ENCODE measurements at places on chromosomes 5 and 9. TPM values are rescaled to one million over a fixed set of nuclear protein-coding genes. Genes with fewer than 3 reads are reported as not detected.
A peak's percentile ranks its signal among the peaks of the same experiment; 100 is the strongest.

- no peak for DNase-seq
Measured at GRCh38 chr9:80504601-80505230, 933.0 kb downstream of the TLE4 start.

Gene CD72
- 1.1 TPM for total RNA-seq

DNA sequence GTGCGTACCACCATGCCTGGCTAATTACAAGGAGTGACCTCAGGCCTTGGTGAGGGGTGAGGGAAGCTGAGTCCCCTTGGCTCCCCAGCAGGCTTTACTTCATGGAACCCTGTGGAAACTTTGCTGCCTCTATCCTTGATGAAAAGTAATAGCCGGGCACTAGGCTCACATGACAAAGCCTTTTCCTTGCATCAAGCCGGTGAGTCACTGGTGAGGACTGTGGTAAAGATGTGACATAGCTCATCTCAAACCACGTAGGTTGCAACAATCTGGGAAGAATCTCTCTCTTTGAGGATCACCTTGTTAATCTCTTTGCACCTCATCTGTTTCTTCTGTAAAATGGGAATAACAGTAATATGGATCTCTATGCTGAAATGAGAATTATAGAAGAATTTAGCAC, 116.3 kb upstream of the SLC25A48 start:
- DNase-seq = no peak

Gene SPINK6
- total RNA-seq = not detected

Gene C5orf58
- total RNA-seq = not detected

DNA sequence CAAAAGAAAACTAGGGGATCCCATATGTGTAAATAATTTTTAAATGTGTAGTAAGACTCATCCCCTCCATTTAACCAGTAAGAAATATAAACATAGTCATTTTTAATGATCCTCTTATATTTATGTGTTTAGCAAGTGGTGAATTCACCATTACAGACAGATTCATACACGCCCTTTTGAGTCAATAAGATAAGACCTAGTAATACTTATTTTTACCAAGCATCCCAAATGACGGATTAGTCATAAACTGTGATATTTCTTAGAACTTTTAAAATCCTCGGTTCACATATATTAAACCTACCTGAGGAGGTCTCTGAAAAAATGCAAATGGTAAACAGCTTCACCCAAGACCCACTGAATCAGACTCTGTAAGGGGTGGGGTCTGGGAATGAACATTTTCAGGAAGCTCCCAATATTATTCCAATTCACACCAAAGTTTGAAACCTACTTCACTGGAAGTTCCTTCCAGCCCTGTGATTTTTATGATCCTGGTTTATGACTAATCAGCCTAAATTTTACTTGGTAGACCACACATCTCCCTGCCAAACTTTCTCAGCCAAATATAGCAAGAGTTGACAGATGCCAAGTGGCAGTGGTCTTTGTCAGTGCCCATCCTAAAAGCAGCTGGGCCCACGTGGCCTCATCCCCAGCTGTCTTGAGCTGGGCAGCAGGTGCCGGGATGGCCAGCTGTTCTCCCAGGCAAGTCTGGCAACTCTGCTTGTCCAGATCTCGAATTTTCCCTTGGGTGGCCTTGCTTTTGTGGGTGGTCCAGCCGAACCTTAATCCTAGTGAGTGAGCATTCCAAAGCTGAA, 559.0 kb upstream of the RGMB start:
- peak; percentile 15 for DNase-seq

Gene ADAMTS12
- total RNA-seq = 32.9 TPM

Gene TSSK1B
- total RNA-seq = 0.10 TPM

- no peak for DNase-seq
Measured at GRCh38 chr5:143010351-143010750, 240.2 kb downstream of the ARHGAP26 start.

DNA sequence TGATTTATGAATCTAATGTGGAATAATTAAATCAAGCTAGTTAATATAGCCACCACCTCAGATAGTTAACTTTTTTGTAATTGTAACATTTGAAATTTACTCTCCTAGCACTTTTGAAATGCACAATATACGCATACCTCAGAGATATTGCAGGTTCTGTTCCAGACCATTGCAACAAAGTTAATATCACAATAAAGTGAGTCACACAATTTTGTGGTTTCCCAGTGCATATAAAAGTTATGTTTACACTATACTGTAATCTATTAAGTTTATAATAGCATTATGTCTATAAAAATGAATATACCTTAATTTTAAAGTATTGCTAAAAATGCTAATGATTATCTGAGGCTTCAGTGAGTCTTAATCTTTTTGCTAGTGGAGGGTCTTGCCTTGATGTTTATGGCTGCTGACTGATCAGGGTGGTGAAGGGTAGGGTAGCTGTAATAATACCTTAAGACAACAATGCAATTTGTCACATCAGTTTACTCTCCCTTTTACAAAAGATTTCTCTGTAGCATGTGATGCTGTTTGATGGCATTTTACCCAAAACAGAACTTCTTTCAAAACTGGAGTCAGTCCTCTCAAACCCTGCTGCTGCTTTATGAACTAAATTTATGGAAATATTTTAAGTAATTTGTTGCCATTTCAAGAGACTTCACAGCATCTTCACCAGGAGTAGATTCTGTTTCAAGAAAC, 235.1 kb upstream of the ADAMTSL1 start:
- DNase-seq = no peak

Gene AMBP
- total RNA-seq = not detected

GRCh38 chr5:10726179-10726912, 34.7 kb downstream of the DAP start:
- DNase-seq = no peak

- DNase-seq = no peak
Measured at GRCh38 chr9:110886832-110887231, 151.4 kb downstream of the LPAR1 start.

GRCh38 chr9:127897193-127897692, 2.2 kb downstream of the ST6GALNAC6 start:
- peak; percentile 86 for DNase-seq

GRCh38 chr9:84169240-84169639, 171.3 kb downstream of the SLC28A3 start:
- no peak for DNase-seq

DNA sequence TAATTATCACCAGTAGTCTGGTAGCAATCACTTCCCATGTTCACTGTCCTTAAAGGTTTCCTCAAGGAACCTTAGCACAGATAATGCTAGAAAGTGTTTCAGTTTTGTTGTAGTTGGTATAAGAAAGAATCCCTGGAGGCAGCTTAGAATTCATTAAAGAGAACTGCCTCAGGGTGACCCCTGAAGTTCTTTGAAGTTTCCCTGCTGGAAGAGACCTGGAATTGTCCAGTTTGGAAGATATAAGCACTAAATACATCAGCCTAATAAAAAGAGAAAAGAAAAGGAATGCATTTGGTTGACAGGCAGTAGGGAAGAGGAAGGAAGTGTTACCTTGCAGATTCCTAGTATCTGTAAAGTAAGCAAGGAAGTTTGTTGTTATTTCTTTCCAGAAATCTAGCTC, 999.6 kb upstream of the DMAC1 start:
- no peak for DNase-seq

DNA sequence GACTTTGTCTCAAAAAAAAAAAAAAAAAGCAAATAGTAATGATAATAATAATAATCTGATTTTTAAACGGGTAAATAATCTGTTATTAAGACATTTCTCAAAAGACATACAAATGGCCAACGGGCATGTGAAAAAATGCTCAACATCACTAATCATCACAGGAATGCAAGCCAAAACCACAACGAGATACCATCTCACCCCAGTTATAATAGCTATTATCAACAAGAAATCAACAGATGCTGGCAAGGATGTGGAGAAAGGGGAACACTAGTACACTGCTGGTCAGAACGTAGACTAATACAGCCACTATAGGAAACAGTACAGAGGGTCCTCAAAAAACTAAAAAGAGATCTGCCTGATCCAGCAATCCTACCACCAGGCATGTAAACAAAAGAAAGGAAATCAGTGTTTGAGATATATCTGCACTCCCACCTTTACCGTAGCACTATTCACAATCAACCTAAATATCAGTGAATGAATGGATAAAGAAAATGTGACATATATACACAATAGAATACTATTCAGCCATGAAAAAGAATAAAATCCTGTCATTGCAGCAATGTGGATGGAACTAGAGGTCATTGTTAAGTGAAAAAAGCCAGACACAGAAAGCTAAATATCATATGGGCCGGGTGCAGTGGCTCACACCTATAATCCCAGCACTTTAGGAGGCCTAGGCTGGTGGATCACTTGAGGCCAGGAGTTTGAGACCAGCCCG, 24.9 kb downstream of the VAV2 start:
- DNase-seq = no peak

Gene SH3PXD2B
- 48.9 TPM for total RNA-seq

Gene ORM1
- not detected for total RNA-seq

DNA sequence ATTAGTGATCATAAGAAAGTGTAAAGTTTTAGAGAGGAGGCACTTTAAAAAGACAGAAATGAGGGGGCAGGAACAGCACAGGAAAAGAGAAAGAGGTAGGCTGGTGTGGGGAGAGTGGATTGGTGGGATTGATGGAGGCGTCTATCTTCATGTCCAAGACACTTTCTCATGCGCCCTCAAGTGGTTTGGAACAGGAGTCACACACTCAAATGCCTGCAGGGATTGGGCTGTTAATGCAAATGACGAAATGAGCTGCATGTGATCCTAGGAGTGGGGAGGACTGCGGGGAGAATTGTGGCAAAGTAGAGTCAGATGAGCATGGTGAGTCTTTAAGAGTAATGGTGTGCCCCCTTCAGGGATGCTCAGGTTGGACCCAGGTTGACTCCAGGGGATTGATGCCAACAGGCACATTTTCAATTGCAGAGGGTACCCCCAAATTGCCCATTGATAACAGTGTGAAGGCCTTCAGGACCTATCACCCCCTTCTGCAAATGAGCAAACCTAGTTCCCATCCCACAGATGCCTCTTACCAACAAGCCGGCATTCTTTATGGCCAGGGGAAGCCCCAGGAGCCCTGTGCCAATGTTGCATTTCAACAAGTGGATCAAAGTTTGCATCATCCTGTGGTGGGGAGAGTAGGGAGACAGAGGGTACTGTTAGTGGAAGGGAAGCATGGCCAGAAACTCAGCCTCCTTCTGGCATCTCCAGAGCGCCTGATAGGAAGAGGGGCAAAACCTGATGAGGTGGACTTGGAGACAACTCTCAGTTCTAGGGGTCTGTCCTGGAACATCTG, 5.3 kb downstream of the SLC36A3 start:
- DNase-seq = no peak

GRCh38 chr5:887947-888637, 4.5 kb downstream of the BRD9 start:
- no peak for DNase-seq

DNA sequence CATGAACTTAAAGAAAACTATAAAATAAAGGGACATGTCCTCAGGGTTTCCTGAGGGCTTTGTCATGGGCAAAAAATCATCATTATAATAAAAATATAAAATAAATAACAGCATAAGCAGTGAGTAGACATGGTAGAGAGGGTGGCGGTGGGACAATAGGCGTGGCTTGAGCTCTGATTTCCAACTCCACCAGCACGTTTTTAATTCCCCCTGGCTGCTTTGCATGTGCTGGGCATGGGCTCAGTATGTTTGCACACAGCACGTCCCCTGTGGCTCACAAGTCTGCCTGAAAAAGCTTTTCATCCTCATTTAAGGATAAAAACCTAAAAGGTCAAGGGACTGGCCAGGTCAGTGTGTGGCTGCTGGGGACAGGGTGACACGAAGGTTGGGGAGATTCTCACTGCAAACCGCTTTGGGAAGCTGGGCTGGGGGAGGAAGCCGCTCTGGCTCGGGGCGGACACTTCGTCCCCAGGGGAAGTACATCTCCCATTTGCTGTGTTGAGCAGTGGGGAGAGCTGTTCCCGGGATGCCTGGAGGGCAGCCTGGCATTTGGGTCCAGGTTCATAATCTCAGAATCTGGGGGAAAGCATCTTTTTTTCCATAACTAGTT, 32.6 kb downstream of the NKX2-5 start:
- DNase-seq = no peak

All from chondrocyte (in vitro differentiated cells).